ENCODE measurements at places on chromosomes 4 and X.

DNA sequence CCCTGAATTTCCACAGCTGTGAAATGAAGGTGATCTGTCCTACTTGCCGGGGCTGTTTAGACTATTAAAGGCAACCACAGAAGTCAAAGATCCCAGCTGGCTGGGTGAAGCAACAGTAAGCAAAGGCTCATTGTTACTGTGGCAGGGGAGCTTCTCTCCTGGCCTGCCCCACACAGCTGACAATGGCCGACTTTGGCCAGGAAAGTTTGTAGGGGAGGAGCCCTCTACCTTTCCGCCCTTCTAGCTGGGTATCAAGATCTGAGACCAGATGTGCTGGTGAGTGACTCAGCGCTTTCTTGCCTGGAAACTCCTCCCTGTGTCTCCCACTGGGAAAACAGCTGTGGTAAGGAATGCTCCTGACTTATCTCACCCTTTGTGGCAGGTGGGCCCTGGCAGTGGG, 21.1 kb downstream of the RASSF6 start:
- DNase-seq = no peak

GRCh38 chr4:135492439-135492838, 1290.8 kb upstream of the PABPC4L start:
- DNase-seq = no peak

DNA sequence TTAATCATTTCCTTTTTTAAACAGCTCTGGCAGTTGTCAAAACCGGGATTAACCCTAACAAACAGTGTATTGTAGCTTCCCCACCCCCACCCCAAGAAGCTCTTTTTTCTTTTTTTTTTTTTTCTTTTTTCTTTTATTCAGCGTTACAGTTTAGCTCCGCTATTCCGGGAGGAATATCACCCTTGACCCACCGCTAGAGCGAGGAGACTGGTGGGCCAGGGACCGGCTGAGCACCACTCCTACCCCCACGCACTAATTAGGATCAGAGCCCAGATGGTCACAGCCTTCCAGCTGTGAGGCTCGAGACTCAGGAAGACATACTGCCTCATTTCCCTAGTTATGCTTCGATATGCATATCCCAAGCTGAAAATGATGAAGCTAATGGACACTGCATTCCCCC, 2.0 kb downstream of the PARM1 start:
- no peak for DNase-seq

DNA sequence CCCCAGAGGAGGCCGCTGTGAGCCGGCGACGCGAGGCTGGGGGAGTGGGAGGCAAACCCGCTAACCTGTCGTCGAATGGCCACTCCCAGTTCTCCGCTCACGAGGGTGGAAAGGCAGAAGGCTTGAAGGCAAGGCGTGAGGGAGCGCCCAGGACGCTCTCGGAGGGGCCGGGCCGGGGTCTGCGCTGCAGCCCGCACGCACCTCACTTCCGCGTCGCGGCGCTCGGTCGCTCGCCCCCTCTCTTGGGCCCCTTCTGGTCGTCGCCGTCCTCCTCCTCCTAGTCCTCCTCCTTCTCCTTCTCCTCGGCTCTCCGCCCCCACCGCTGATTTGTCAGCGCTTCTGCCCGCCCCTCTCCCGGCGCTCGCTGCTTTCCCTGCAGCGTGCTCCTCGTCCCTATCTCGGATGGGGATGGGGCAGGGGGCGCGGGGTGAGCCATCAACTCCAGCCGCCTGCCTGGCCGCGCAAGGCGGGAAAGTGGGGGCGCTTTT, at the start of gene SNCA:
TSS of gene SNCA (minus strand) at position 265 of the 488 bp plus-strand sequence. CDS start 1,494 bp downstream, outside the sequence.
- DNase-seq = peak; percentile 20

DNA sequence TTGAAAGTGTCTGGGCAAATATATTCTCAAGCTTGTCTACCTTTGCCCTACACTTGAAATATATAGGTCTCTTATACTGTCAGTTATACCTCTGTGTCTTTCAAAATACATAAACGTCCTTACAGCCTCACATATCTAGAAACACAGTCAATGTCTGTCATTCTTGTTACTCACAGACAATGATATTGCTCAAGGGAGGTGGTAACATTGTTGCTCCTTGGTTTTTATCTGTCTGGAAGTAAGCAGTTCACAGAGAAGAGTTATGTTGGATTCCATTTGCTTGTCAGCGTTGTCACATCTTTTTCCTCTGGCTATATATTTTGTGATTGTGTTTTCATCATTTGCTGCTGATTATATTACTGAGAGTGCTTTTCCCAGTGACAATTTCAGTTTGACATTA, 1528.9 kb downstream of the PCDH7 start:
- DNase-seq = no peak

GRCh38 chr4:114857831-114858230, 255.6 kb downstream of the NDST4 start:
- DNase-seq = no peak

GRCh38 chr4:68460085-68460484, 12.8 kb downstream of the TMPRSS11E start:
- no peak for DNase-seq

- DNase-seq = no peak
Observed at GRCh38 chr4:54550395-54551171, 107.2 kb upstream of the KIT start.

GRCh38 chrX:56783996-56784620, 55.1 kb downstream of the NBDY start:
- no peak for DNase-seq

DNA sequence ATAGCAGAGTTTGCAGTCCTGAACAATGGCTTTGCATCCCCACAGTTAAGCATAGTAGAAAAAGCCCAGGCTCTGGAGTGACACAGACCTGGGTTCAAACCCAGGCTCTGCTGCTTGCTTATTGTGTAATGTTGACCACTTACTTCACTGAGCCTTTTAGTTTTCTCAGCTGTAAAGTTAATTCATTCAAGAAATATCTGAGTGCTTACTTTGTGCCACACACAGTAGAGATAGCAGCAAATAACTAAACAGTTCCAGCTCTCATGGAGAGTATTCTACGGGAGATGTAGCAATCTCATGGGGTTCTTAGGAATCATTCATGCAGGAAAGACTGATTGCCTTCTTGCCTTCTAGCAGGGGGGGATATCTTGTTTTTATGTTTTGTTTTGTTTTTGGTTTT, 63.2 kb downstream of the SLC9A6 start:
- no peak for DNase-seq

DNA sequence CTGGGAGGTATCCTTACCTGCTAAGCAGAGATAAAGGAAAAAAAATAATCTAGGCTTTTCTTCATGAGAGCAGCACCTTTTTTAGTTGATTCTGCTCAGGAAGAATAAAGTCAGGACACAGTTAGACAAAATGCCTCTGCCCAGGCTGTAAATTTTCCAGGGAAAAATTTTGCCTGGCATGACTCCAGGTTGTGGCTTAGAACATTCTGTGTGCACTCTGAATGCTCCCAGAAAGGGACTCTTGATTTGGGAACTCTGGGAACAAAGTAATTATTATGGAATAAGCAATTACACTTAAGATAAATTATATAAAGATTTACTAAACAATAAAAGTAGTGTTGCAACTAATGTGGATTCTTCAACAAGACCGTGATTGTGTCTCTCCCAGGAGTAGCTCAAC, 826.2 kb upstream of the TENM3 start:
- no peak for DNase-seq

DNA sequence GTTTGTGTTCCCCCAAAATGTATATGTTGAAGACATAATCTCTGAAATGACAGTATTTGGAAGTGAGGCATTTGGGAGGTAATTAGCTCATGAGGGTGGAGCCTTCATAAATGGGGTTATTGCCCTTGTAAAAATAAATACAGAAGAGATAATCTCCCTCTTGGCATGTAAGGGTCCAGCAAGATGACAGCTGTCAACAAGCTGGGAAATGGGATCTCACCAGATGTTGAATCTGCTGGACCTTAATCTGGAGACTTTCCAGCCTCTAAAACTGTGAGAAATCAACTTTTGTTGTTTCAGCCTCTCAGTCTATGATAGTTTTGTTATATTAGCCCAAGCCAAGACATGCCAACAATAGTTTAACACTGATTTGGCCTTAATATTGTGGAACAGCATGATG, 438.2 kb upstream of the PCDH7 start:
- DNase-seq = no peak

DNA sequence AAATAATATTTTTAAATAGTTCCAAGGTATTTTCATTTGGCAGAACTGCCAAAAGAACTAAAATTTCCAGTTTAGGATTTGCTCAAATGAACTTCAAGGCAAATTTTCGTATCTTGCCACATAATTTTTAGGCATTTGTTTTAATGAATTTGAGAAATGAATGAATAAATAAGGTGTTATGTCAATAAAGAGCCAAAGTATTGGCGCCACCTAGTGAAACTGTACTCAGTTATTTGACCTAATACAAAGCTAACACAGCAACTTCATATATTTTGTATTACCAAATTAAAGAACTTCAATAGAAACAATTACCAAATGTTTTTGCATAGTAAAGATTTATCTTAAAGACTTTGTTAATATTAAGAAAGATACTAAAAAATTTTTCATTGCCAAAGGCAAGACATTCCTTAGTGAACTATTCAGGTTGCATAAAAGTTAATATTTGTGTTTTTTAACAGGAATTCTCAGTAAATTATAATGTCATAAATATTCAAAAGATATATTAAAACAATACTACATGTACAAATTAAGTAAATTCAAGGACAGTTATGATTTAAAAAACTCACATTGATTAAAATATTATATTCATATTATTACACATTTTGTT, 50.3 kb downstream of the STPG2 start:
- peak; percentile 6 for DNase-seq

DNA sequence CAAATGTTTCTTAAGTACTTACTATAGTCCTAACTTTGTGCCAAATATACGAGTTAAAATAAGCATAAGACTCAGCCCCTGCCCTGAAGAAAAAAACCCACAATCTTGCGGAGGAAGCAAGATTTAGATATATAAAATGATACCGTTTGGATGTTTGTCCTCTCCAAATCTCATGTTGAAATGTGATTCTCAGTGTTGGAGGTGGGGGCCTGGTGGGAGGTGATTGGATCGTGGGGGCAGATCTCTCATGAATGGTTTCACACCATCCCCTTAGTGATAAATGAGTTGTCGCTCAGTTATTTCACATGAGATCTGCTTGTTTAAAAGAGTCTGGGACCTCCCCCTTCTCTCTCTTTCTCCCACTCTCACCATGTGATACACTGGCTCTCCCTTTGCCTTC, 28.7 kb downstream of the EFHC2 start:
- DNase-seq = no peak

DNA sequence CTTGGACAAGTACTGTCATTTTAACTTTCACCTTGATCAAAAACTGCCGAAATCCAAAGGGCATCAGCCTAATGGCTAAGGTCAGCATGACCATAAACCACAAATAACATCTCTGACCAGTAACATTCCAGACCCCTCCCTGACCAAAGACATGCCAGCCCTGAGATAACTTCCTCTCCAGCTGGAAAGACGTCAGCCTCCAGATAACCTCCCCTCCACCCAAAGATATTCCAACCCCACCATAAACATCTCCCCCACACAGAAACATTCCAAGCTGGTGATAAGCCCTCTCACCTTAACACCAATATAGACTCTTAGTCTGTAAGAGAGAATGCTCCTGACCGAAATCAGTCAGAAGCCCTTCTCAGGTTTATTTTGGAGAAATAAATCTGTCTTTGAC, 7.4 kb downstream of the PPP1R2C start:
- no peak for DNase-seq

GRCh38 chr4:78691334-78691754, 84.8 kb upstream of the BMP2K start:
- no peak for DNase-seq

GRCh38 chrX:150161193-150161592, 201.9 kb upstream of the MAMLD1 start:
- no peak for DNase-seq

- DNase-seq = no peak
Observed at GRCh38 chrX:13533726-13534125, 35.7 kb upstream of the EGFL6 start.

- DNase-seq = no peak
Observed at GRCh38 chr4:174204164-174204831, 79.2 kb downstream of the FBXO8 start.

GRCh38 chr4:137881641-137882040, 349.3 kb upstream of the PCDH18 start:
- DNase-seq = no peak

- DNase-seq = no peak
Observed at GRCh38 chrX:10630320-10630719, 9.9 kb upstream of the MID1 start.

DNA sequence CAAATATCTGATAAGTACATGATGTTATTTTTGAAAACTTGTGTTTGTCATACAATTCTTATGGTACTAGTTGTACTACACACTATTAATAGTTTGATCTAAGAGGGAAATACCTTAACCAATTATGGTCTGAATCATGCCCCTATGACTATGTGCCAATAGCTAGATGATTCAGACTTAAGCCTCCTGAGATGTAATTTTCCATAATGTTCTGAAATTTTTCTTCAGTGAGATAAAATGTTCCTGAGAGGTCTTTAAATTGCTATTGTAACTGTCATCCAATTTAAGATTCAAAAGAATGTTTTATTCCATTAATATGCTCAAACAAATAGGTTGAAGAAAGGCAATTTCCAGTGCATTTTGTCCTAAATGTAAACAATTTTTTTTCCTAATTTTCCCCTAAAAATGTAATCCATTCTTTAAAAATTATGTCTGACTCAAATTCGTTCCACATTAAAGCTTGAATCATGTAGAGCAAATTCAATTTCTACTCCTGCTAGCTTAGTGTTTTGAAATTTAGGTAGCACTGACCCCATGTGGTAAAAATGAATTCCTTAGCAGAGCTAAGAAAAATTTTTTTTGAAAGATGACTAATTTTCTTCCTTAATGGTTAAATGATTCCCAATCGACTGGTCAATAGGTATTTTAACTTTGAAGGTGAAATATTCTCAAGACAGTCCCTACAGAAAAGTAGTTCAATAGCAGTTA, 49.1 kb downstream of the APOOL start:
- no peak for DNase-seq

DNA sequence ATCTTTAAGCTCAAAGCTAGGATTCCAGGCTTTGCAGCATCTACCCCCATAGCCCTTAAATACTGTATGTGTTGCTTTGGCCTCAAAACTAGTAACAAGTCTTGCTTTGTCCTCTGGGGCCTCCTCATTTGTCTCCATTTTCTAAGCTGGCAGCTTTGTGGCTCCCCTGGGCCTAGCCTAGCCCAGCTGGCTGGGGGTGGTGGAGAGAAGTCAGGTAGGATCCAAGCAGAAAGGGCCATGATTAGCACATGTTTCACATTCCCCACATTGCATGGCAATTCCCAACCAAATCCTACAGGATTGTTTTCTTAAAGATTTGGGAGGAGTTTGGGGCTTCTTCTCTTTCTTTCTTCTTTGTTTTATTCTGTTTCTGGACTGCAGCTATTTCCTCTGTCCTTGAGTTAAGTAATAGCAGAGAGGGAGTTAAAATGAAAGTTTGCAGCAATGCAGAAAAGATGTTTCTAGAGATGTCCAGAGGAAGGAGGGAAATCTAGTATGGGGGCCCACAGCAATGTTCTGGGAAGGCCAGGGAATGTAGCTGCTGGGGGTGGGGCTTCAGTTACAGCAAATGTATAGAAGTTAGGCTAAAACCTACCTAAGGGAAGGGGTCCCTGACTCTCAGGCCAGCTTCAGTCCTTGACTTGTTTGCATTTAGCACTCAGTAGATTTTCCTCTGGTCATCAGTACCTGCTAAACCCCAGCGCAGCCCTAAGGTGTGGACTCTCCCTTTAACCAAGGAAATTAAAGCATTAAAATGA, 92.1 kb downstream of the SHROOM4 start:
- no peak for DNase-seq

- DNase-seq = no peak
Observed at GRCh38 chrX:54529151-54529550, 868 bp upstream of the GNL3L start.

- DNase-seq = no peak
Observed at GRCh38 chrX:133563705-133564104, 148.4 kb upstream of the GPC4 start.

- DNase-seq = no peak
Observed at GRCh38 chrX:17933856-17934255, 72.8 kb upstream of the RAI2 start.

Measured in CD4-positive, alpha-beta T cell treated with Interleukin-12 subunit alpha and Interleukin-12 subunit beta, for 1 hour (primary cell).